ENCODE measurements at places on chromosomes 13 and 19. TPM values are rescaled to one million over a fixed set of nuclear protein-coding genes. Genes with fewer than 3 reads are reported as not detected.

DNA sequence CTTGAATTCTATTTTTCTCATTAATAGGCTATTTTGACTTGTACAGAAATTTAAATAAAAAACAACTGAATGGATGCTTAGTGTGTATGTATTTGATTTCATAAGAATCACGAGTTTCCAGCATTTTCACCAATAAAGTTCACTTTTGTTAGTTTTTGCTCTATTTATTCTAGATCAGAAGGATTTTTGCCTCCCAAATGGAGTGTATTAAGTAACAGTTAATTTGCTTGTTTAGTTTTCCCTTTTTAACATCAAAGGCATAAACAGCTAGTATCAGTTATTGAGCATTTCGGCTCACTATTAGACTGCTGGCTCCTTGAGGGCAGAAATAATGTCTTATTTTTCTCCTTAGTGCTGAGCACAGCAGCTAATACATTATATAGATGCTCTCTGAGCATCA, 414.1 kb downstream of the FGF9 start:
- no peak for DNase-seq

GRCh38 chr19:55189403-55189835, 9.3 kb upstream of the SYT5 start:
- DNase-seq, result no peak

DNA sequence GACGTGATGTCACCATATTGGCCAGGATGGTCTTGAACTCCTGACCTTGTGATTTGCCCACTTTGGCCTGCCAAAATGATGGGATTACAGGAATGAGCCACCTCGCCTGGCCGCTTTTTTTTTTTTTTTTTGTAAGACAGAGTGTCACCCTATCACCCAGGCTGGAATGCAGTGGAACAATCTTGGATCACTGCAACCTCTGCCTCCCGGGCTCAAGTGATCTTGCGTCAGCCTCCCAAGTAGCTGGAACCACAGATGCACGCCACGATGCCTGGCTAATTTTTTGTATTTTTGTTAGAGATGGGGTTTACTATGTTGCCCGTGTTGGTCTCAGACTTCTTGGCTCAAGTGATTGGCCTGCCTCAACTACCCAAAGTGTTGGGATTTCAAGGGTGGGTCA, 28.9 kb upstream of the ZNF808 start:
- no peak for DNase-seq

C1QTNF9B gene
- not detected for total RNA-seq

DNA sequence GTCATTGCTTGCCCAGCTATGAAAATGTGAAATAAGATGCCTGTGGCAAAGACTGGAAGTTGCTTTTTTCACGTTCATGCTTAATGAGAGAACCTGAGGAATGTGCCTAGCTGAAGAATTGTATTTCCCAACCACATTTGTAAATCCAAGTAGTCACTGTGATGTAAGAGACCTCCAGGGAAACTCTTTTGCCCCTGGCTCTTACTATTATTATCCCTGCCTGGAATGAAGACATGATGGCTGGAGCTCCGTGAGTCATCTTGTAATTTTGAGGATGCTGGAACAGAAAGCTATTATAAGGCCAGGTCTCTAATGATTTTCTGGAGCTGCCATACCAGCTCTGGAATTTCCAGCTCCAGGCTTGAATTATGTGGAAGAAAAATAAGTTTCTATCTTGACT, 894.3 kb downstream of the DIAPH3 start:
- DNase-seq, result no peak

GRCh38 chr19:23972161-23972560, 57.5 kb downstream of the ZNF726 start:
- DNase-seq, result no peak

GRCh38 chr13:45564133-45564776, 51.3 kb downstream of the ERICH6B start:
- no peak for DNase-seq

DNA sequence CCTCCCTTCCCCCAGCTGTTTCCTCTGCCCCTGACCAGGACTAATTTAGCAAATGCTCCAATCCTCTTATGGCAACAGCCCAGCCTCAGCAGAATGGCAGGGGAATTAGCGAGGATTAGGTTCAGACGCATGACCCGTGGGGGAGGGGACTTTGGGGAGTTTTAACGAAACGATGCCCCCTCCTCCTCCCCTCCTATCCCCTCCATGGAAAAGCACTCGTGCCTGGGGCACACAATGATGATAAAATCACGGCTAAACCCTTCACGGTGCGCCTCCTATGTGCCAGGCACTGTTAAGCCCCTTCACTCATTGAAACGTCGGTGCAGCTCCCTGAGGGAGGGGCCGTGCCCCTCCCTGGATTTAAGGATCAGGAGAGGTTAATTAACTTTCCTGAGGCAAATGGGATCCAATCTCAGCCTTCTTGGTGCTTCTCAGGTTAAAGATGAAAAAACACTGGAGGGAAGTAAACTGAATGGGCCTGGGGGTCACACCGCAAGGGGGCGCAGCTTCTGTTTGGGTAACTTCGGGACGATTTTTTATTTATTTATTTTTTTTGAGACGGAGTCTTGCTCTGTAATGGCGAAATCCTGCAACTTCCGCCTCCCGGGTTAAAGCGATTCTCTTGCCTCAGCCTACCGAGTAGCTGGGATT, 10.1 kb upstream of the TPRX2 start:
- DNase-seq, result no peak

- no peak for DNase-seq
These were observed 13.6 kb downstream of the GRTP1 start for GRCh38 chr13:113350065-113350937.

DNA sequence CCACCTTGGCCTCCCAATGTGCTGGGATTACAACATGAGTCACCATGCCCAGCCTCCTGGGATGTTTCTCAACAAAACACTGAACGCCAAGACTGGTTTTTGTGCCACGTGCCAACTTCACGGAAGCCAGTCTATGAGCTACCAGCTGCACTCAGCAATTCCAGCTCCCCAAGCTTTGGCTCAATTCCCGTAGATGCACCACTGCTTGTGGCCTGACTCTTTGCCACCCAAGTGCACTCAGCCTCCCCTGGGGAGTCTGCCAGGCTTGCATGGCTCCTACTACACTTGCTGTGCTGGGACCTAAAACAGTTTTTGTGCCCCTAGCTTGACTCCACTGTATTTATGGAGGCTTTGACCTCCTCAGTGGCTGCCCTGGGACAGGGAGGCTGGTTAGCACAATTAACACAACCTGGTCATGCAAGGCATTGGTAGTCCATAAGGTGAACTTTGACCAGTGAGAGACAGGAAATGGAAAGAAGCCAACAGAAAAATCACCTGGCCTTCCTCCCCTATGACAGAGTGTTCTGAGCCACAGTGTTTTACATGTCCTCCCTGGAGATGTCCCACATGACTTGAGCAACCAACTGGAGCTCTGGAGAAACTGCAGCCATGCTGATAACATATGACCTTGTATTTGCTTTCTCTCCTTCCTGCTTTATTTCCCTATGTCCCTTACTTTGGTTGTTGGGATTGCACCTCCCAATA, 1173.1 kb downstream of the UQCRFS1 start:
- no peak for DNase-seq

ZNF568 gene
- total RNA-seq, result 7.6 TPM

CKAP2 gene
- total RNA-seq, result 24.5 TPM

PSG2 gene
- total RNA-seq, result not detected

- no peak for DNase-seq
These were observed 181.2 kb upstream of the PCDH17 start for GRCh38 chr13:57450356-57450755.

REX1BD gene
- 54.1 TPM for total RNA-seq

- no peak for DNase-seq
These were observed 52.6 kb downstream of the MAP4K1 start for GRCh38 chr19:38564981-38565690.

DNA sequence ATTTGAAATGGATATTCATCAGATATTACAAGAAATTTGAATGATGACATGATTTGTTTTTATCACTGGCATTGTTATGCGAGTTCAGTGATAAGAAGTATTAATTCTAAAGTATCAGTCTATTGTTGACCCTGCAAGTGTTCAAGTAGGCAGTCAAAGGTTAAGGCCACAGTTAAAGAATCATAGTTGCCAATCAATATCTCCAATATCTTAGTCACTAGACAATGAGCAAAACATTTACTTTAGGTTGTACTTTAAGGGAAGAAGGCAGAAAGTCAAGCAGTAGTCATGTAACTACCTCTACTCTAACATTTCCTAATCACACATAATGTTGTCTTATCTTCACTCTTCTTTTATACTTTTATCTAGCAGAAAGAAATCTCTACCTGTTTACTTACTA, 709.8 kb downstream of the PCDH17 start:
- no peak for DNase-seq

FAM187B gene
- not detected for total RNA-seq

- DNase-seq, result no peak
These were observed 800 bp downstream of the ETFB start for GRCh38 chr19:51365211-51365964.

DNA sequence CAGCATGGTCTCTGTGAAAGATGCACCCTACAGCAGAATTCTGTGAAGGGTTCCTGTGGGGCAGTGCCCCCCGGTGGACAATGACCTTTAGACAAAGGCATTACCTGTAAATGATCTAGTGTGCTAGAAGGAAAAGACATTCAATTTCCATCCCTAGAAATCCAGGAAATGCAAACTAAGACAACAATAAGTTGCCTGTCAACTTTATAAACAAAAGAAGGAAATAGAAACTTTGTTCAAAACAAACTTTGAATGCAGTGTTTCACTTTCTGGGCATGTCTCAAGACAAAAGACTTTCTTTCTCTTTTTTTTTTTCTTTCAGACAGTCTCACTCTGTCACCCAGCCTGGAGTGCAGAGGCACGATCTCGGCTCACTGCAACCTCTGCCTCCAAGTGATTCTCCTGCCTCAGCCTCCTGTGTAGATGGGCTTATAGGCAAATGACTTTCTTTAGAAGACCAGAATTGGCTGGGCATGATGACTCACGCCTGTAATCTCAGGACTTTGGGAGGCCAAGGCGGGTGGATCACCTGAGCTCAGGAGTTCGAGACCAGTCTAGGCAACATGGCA, 15.5 kb downstream of the TEX101 start:
- DNase-seq, result no peak

Data from chondrocyte (in vitro differentiated cells).